ENCODE measurements at places on chromosomes 7 and 10.

DNA sequence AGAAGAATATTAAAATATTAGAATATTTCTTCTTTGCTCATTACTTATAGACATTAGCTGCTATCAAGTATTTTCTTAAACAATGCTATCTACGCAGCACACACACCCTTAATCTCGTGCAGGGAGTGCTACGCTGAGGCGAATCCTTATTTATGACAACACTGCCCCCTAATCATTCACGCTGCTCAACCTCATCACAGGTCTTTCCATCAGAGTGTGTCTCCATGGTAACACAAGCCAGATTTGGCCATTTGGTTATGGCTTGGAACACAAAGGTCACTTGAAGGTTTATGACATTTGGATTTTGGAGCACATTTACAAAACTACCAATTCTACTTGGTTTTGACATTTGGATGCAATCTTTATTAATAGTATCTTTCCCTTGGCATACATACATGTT, 45.4 kb upstream of the MYO3A start:
- DNase-seq, result no peak

DNA sequence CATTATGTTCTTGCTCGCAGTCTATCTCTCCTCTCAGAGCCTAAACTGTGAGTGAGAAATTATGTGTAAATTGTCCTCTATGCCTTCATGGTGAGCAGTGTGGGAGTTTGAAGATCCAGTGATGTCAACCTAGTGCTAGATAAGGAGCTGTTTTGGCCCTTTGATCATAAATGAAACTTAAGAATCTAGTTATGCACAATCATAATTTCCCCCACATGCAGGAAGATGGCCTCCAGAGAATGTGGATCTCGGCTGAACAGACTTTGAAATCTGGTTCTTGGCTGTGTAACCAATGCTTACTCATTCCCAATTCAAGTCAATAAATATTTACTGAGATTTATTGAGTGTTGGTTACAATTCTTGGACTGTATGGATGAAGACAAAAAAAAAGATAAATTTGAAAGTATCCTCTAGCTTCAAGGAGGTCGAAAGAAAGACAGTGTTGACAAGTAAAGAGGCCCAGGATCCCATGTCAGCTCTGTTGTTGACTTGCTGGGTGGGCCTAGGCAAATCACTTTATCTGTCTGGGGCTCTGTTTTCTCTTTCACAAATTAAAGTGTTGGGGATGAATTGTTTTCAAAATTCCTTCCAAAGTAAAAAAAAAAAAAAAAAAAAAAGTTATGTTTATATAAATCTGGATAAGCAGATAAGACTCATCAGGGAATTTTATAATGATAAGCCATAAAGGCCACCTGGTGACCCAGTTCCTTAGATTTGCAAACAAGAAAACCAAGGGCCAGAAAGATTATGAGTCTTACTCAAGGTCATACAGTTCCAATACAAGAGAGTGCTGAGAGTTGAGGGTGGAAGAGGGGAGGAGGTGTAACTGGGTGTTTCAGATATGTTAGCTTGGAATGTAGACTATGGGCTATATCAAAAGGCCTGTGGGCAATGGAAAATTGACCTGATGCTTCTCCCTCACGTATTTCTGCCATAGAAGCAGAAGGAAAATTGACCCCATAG, 969.9 kb downstream of the KCNMA1 start:
- no peak for DNase-seq

GRCh38 chr10:69466689-69467088, 15.4 kb downstream of the TSPAN15 start:
- DNase-seq, result no peak

- DNase-seq, result no peak
Measured at GRCh38 chr10:96789571-96790108, 42.5 kb upstream of the LCOR start.

- DNase-seq, result no peak
Measured at GRCh38 chr10:101131962-101132635, 999 bp downstream of the TLX1 start.

- no peak for DNase-seq
Measured at GRCh38 chr10:110672580-110672919, 28.4 kb downstream of the RBM20 start.

DNA sequence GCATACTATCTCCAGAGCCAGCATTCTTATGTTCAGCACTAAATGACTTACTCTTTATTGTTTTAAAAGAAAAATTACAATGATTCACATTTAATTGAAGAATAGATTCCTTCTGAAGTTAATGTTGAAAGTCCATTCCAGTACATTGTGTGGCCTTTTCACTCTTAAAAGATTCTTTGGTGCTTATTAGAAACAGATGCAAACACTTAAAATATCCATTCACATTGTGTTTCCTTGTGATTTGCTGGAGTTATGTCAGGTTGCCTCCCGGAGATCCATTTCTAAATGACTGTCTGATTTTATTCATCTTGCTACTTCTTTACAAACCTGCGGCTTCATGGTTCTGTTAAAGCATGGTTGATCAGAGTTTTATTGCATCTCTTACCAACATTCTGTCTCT, 152.8 kb downstream of the FOXP2 start:
- no peak for DNase-seq

DNA sequence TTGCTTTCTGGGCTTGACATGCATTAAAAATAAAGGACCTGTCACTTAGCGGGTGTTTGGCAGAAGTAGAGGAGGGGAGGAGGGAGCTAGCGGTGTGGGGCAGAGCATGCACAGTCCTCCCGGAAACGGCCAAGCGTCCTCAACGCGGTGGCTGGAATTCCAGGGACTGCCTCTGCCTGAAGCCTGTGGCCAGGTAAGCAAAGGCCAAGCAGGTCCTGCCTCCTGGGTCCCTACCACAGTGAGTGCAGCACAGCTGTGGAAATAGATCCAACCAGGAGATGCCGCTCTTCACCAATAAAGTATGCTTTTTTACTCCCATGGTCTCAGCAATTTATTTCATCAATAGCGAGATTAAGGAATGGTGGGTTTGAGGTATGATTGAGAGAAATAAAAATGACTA, 323.4 kb downstream of the WDR37 start:
- DNase-seq, result no peak

- no peak for DNase-seq
Measured at GRCh38 chr10:63591600-63592379, 70.6 kb downstream of the REEP3 start.

DNA sequence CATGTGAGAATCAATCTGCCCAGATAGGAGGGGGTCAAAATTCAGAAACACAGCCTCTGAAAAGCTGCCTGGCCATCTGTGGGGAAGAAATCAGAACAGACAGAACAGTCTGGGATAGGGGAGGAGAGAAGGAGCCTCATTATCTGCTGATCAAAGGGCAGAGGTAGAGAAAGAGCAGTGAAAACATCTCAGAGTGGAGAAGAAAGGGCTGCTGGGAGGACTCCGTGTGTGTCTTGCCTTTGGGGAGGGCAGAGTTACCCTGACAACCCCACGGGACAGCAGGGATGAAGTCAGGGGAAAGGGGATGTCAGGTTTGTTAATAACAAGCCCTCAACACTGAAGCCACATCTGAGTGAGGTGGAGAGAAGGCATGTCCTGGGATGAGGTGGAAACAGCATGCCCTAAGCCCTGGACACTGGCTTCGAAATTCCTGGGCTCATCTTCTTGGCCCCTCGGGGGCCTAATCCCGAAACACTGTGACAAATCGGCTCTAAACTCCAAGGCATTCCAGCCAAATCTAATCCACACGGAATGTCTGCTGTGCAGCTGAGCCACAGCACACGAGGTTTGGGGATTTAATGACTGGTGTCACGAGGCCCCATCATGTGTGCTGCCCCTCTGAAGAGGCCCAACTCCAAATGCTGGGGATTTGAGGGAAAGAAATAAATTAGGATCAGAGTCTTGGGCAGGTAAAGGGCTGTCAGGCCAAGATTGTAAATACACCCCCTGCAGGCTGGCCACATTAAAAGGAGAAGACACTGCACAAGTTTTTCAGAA, 82.8 kb upstream of the FGFR2 start:
- DNase-seq, result no peak

GRCh38 chr10:1631282-1631681, 106.0 kb downstream of the ADARB2 start:
- no peak for DNase-seq

DNA sequence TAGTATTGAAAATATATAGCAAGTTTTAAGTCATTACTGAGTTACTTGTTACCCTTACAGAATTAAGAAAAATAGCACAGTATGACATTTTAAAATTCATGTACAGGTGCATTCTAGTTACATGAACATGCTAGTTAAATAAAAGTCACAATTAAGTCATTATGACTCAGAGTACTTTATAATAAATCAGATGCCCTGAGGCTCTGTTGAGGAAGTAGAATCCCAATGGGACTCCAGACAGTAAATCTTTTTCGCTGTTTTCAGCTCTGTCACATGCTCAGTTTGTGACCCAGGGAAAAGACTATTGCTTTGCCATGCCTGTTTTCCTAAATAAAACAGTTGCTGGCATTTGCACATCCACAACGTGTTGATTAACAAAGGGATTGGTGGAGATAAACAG, 21.0 kb downstream of the NUDT13 start:
- DNase-seq, result no peak

DNA sequence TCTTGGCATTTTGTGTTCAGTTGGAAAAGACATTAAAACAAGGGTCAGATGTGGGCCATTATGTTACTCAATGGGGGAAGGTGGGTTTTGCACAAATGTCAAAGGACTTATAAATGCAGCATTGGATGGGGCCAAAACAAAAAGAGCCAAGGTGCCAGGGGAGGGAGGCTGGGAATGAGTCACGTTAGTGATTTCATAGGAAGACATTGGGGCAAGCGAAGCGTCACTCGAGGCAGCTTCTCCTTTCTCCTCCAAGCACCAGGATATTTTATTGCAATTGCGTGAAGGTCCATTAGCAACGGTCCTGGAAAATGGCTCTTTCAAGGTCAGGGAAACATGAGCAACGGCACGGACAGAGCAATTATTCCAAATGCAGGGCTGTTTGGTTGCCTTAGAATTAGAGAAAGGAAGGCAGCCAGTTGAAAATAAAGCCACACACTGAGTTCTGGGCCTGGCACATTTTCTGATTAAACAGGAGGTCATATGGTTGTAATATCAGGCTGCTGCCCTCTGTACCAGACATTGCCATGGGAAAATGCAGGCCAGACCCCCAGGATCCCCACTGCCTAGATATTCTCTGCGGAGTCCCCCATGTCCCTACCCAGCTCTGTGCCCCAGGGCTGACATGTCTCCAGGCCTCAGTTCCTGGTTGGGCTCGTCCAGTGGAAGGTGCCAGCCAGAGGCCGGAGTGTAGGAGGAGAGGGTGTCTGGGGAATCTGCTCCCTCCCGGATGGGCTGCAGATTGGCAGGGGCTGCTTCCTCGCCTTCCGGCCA, 63.3 kb upstream of the NANOS1 start:
- no peak for DNase-seq

DNA sequence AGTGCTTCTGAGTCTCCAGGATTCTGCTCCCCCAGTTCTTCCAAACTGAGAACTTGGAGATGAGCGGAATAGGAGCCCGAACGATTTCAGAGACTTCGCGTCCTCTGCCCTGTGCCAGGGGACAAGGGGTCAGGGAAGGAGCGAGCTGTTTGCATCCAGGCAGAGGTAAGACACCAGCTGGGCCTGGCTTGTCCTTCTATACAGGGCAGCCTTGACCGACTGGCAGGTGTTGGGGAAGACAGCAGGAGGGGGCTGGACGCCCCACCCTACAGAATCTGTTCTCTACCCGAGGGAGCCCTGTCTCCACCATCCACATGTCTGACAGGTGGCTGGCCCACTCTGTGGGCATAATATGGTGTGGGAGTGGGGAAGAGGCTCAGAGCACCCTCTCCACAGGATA, 7.1 kb downstream of the SPOCK2 start:
- no peak for DNase-seq

GRCh38 chr7:6482743-6483119, 35.0 kb upstream of the DAGLB start:
- no peak for DNase-seq

DNA sequence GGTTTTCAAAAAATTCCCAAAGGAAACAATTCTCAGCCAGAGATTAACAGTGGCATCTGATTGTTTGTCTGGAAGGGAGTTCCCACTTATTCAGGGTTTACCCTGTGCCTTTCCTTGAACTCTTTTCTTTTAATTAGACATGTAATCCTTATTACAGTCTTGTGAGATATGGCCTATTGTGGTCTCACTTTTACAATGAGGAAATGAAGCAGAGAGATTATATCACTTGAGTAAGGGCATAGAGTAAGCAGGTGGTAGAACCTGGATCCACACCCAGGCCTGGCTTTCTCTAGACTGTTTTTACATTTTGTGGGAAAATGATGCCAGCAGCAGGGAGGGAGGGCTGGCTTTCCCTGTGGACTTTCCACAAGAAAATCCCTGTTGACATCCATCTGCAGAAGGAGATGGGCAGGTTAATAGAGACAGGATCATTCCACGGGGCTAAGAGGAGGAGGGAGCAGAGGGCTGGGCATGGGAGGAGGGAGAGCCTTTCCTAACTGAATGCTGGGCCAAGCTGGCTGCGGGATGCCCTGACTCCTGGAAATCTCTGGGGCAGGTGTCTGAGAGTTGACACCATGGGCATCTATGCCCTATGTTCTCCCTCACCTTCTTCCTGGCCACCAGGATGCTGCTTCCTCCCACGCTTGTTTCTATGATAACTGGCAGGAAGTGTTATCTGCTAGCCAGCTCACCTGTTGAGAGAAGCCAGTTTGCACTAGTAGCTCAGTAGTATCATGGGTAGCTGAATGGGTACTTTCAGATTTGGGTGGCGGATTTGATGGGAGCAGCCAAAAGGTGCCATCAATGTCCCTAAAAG, 28.7 kb upstream of the ARHGAP22 start:
- DNase-seq, result no peak

- no peak for DNase-seq
Measured at GRCh38 chr10:70668454-70668970, 3.8 kb upstream of the ADAMTS14 start.

DNA sequence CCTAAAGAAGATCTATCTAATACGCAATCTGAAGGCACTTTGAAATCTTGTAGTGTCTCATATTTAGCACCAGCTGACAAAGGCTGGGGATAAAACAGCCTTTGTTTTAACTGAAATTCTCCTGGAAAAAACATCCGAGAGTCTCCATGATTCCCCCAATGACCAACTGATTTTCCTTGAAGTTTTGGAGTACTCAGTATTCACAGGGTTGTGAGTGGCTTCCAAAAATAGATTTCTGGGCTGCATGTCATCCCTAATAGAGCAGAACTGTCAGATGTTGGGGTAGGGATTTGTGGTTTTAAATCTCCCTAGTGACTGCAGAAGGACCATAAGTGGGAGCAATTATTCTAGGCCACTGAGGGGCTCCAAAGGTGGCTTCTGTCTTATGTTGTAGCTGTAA, 206.4 kb downstream of the TAX1BP1 start:
- DNase-seq, result no peak
